Activated CD8-positive, alpha-beta memory T cell treated with anti-CD3 and anti-CD28 coated beads, Interleukin-2, amount 50 U/mL, for 48 hours (primary cell): ENCODE measurements at places on chromosomes 4 and X.

GRCh38 chrX:20506739-20507138 is 240.0 kb upstream of the RPS6KA3 start:
- no peak for DNase-seq

DNA sequence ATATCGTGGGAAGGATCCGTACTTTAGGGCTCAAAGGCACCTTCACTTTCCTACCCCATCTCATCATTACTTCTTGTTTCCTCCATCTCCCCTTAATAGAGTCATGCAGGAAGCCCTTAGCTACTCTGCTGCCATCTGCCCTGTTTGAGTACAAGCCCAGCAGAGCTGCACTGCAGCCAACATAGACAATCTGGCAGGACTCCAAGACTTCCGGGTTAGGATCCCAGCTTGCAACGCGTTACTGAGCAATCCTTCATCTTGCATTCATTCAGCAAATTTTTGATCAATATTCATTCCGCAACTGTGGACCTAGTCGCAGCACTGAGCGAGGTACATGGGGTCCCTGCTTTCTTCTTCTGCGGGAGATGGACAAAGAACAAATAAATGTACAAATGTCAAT is 344.9 kb downstream of the BCOR start:
- no peak for DNase-seq

DNA sequence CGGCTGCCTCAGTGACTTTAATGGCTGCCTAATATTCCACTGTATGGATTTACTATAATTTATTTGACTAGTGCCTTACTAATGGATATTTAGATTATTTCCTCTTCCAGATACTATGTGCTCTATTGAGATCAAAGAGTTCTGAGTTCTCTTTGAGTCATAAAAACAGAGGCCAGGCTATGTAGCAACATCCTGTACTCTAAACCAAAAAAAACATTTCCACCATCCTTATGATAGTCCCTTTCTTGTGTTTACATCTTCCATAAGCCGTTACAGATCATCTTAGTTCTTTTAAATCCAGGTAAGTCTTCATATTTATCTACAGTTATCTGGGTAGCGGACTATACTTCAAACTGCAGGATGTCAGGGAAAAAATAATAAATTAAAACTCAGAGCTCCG is 56.6 kb upstream of the TMEM184C start:
- no peak for DNase-seq

DNA sequence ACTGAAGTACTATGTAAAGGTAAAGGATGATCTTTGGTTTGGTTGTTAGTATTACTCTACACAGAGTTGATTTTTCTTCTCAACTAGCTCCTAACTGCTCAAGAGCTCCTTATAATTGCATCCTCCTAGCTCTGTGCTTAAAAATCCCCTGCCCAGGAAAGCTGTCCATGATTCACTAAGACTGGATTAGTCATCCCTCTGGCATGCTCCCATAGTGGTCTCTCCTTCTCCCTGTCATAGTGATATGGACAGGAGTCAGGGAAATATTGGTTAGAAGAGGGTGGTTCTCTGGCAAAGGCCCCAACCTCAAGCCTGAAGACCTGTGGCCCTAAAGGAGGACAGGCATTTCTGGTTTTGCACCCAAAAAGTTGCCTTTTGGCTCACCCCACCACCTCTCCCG is 242.3 kb upstream of the KCNIP4 start:
- no peak for DNase-seq

DNA sequence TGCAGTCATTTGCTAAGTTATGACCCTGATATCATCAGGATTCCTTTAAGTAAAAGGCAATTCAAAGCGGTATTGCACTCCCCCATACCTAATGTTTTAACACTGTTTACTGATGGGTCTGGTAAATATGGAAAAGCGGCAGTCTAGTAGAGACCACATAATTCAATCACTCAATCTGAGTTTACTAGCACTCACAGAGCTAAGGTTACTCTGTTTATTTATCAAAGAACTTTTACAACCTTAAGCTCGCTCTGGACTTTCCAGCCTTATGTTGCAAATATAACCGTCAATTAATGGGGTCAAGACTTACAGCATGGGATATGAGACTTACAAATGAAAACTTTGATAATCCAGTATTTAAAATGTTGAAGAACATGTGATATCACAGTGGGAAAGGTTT is 124.5 kb upstream of the ZCCHC13 start:
- no peak for DNase-seq

DNA sequence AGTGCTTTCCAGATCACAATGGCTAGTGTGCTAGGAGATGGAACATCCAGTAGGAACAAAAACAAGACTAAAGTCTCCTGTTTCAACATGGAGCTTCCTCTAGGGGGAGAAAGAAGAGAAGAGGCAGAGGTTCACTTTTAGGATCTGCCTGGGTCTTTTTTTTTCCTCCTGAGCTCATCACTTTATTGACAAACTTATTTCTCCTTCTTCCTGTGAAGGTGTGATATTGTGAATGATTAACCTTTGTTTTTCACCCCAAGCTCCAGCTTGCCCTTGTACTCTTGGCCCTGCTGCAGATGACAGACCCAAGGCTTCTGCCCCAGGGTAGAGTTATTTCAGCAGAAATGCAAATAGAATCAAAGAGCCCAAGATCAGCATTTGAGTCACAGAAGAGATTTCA is 13.5 kb downstream of the PAGE4 start:
- no peak for DNase-seq

- DNase-seq = no peak
Measured at GRCh38 chrX:3582451-3582850, 131.0 kb downstream of the PRKX start.

- no peak for DNase-seq
Measured at GRCh38 chrX:119089619-119090018, 16.8 kb downstream of the CT47C1 start.

- peak; percentile 87 for DNase-seq
Measured at GRCh38 chrX:153609917-153610835, 11.2 kb upstream of the CCNQ start.

GRCh38 chrX:48035891-48036290 is 29.1 kb downstream of the SPACA5 start:
- DNase-seq = no peak

GRCh38 chr4:120874792-120875774 is 47.4 kb downstream of the PRDM5 start:
- DNase-seq = no peak

DNA sequence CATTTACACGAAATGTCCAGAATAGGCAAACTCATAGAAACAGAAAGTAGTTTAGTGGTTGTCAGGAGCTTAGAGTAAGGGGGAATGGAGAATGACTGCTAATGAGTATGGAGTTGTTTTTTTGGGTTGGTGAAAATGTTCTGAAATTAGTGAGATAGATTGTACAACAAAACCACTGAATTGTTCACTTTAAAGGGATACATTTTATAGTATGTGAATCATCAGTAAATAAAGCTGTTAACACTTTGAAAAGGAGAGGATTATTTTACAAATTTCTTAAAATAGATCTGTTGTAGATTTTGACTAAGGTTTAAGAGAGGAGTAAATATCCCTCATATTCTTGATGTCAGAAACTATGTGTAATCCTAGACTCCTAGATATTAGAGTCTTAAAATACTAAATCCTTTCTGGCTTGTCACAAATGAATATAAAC is 82.7 kb downstream of the RAPGEF2 start:
- no peak for DNase-seq

GRCh38 chr4:147096667-147097604 is 151.3 kb upstream of the TTC29 start:
- DNase-seq = no peak

DNA sequence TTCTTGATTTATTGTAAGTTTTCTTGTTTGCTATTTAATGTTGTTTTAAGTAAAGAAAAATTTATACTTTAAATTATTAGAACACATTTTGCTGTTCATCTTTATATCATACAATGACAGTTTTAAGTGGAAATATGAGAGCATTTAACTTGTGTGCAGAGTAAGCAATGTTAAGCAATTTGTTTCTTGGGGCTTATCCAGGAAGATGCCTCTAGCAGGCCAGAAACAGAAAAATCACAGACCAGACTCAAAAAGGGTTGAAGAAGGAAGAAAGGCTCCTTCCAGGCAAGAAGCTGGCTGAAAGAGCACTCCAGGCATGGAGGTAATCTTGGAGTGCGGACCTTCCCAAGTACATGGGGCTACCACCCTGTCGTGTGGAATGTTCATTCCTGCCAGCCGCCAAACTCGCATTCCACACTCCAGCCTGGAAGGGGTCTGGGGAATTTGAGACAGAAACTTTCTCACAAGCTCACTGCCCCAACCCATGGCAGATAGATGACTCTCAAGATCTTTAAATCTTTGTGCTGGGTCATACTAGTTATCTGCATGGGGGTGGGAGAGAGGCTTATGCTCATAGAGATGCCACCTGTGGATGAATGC is 1521.3 kb upstream of the AGA start:
- DNase-seq = no peak

GRCh38 chr4:128757712-128758111 is 51.8 kb upstream of the JADE1 start:
- DNase-seq = no peak

DNA sequence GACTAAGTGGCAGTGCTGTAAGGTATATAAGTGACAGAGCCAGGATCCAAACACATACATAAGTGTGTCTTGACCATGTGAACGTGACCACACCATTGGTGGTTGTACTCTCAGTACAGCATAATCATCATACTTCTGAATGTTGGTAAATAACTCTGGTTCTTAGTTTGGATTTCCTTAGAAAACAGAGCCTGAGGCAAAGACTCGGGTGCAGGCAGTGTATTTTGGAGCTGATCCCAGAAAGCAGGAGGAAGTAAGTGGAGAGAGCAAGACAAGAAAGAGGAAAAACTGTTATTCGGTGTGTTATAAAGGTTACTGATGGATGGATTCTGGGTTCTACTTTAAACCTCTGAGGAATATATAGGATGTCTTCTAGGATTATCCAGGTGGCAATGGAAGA is 127.9 kb downstream of the SLC39A8 start:
- DNase-seq = no peak

DNA sequence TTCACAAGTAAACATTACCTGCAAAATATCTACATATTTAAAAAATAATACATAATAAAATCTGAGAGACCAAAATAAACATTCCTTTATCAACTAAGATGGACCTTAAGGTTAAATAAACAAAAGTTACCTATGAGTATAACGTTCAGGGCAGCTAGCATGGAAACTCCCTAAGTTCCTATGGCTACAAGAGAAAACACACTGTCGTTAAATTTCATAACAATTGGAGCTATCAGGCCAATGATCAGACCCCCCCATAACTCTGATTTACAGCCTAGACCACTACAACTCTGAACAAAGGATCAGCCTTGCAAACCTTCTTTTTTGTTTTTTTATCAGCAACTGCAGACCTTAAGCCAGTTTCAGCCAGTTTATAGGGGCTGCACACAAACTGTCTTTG is 1418.4 kb downstream of the PCDH18 start:
- DNase-seq = no peak

DNA sequence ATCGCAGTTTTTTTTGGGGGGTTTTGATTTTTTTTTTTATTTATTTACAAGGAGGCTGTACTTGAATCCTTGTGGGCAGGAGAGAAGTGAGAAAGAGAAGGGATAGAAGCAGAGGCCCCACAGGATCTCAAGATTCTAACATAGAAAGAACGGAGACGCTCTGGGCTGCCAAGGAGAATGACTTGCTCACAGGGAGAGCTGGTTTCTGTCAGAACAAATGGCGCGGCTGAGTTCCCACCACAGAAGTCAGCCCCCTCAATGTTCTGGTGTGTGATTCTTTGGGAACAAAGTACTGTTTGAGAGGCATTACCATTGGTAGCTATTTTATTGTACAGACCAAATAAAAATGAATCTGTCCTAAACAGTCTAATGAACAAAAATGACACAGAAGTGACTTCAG is 80.6 kb downstream of the ATXN3L start:
- no peak for DNase-seq

GRCh38 chr4:33649015-33649414 is 2595.3 kb downstream of the ARAP2 start:
- no peak for DNase-seq

DNA sequence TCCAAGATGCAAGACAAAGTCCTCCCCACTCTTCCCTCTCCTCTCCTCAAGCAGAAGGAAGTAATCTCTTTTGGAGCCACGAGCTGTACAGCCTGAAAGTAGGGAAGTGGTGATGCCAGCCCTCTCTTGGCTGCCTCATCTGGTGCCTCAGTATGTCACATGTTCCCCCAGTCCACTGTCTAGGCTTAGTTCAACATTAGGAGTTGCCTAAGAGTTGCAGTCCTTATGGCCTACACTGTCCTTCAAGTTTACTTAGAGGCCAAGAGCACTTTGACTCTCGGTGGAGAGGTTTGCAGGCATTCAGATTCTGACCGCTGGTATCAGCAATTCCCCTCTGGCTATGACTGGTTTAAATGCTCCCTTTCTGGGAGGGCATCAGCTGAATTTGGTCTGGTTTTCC is 735.6 kb downstream of the GLUD2 start:
- no peak for DNase-seq

DNA sequence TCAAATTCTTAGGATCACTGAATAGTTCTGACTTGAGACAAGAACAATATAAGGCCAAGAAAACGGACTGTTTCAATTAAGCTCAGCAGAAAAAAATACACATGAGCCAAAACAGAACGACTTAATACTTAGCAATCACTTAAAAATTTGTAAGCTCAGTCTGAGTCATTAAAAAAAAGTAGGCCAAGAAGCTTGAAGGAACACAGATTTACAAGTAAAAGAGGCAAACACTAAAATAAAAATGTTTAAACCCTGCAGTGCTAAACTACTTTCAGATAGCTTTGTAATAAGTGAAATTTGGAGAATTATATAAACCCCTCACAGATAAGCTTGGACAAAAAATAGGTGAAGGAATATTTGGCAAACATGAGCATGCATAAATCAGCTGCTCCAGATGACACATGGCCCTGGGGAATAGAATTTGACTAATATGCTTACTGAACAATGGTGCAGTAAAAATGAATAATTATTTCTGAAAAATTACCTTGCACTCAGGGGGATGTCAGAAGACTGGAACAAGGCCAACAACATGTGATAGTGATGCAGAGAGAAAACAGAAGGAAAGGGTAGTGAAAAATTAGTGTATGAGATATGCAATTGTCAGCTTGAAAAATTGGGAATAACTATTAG is 49.6 kb downstream of the LNX1 start:
- DNase-seq = no peak

DNA sequence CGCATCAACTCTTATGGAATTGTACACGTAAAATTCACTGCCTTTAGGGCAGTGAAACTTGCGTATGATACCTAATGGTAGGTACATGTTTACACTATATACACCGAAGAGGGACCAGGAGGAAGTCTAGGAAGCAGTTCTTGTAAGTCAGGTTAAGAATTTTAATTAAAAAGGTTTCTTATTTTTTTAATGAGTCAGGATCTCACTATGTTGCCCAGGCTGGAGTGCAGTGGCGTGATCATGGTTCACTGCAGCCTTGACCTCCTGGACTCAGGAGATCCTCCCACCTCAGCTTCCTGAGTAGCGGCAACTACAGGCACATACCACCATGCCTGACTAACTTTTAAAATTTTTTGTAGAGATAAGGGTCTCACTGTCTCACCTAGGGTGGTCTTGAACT is 6.6 kb downstream of the NUDT9 start:
- DNase-seq = no peak

GRCh38 chr4:42458657-42459056 is 61.4 kb downstream of the SHISA3 start:
- no peak for DNase-seq

GRCh38 chr4:153622778-153623240 is 61.3 kb upstream of the TLR2 start:
- no peak for DNase-seq
